ENCODE measurements at places on chromosomes 4 and X.

GRCh38 chrX:150455215-150455608 is 92.1 kb downstream of the MAMLD1 start:
- no peak for DNase-seq

DNA sequence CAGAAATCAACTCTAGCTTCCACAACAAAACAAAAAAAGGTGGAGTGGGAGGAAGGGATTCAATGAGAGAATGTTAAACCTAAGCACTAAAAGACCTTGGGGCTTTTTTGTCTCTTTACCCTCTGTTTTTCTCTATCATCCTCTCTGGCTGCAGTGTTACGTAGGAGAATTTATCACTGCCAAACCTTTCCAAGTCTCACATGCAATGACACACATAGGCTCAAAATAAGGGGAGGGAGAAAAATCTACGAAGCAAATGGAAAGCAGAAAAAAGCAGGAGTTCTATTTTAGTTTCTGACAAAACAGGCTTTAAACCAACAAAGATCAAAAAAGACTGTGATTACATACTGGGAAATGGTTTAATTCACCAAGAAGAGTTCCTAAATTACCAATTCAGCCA is 152.1 kb downstream of the ADGRA3 start:
- DNase-seq: no peak

DNA sequence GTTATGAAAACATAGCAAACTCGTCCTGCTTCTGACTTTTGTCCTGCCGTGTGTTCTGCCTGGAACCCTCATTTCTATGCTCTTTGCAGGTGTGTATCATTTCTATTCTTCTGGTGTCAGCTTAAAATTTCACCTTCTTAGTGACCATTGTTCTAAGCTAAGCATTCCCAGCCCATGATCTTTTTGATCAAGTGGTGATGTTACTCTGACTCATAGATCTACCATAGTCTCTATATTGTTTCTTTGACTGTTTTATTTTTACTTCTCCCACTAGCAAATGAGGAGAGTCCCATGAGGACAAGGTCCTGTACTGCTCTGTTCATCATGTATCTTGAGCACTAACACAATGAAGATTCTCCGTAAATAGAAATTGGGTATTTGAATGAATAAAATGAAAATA is 14.1 kb upstream of the CXCL6 start:
- no peak for DNase-seq

DNA sequence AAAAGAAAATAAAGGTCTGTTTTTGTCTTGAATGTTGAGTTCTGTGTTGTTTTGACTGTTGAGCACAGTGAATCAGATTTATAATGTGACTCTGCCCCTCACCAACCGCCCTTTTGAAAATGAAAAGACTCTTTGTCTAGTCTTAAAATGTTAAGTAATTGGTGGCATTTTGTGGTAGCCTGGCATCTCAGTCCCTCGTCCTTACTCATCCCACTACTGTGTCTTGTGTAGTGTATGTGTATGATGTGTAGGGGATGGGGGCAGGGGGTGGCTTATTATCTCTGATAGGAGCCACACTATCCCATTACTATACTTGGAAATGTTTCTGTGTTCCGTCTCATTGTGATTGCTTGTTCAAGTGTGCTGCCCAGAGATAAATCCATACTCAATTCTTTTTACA is 12.2 kb downstream of the KLHL34 start:
- no peak for DNase-seq

- no peak for DNase-seq
Measured at GRCh38 chr4:167282171-167282864, 48.0 kb upstream of the SPOCK3 start.

All from left renal cortex interstitium (tissue), 4 donors.